ENCODE measurements at places on chromosomes 4 and X. TPM values are rescaled to one million over a fixed set of nuclear protein-coding genes. Genes with fewer than 3 reads are reported as not detected.

Gene UCP1
- not detected for total RNA-seq

- no peaks in the 10 kb centered on the region for H3K36me3 ChIP-seq
- H3K27me3 ChIP-seq, result no peaks in the 10 kb centered on the region
- H3K4me3 ChIP-seq, result no peak overlapping the region
- no peak for DNase-seq
Measured at GRCh38 chrX:144601010-144601409, 646.3 kb upstream of the SPANXN1 start.

- no peaks in the 10 kb centered on the region for H3K4me1 ChIP-seq
- no peak for DNase-seq
- peaks cover 5% of the 10 kb centered on the region for H3K27me3 ChIP-seq
- no peak overlapping the region for H3K4me3 ChIP-seq
Measured at GRCh38 chr4:6392407-6392806, 80.0 kb downstream of the PPP2R2C start.

- H3K36me3 ChIP-seq, result no peaks in the 10 kb centered on the region
- no peak overlapping the region for H3K4me3 ChIP-seq
- no peak for DNase-seq
- H3K27me3 ChIP-seq, result no peaks in the 10 kb centered on the region
Measured at GRCh38 chr4:134343081-134343480, 141.5 kb upstream of the PABPC4L start.

DNA sequence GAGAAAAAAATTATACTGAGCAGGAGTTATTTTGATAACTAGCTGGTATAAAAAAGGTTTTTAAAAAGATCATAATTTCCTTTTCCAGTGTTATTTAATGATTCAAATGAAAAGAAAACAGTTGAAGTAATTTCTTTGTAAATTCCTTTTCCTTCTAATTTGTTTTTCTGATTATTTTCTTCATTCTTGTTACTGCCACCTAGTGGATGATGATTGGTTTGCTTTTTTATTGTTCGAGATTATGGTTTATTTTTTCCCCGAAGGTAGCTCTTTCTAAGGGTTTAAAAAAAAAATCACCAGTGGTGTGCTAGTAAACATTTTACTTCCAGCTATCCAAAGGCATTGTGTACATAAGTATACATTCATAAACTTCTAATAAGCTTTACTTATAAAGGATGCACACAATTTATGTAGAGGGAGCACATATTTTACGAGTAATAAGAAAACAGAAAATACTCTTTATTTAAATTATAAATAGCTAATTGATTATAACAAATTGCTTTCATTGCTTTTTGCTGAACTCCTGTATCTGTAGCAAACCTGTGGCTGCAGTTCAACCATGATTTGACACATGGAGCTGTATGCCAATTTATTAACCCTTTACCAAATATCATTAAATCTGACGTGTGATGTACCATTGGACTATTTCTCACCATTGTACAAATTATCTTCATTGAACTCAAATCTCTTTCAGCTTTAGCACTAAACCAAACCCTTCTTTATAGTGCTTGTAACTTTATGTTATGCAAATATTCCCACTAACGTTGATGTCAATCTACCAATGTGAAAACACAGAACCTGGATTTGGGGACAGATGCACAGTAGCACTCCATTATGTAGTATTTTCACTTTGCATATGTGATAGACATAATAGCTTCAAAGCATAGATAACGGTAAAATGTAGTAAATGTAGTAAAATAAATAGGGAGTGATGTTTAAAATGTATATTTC is 97.8 kb upstream of the ANK2 start:
- H3K4me3 ChIP-seq, result no peak overlapping the region
- H3K27me3 ChIP-seq, result peaks cover 11% of the 10 kb centered on the region
- DNase-seq, result no peak
- no peaks in the 10 kb centered on the region for H3K4me1 ChIP-seq
- no peaks in the 10 kb centered on the region for H3K36me3 ChIP-seq
- no peak overlapping the region for H3K27ac ChIP-seq

Gene MID1
- total RNA-seq, result 0.27 TPM

- H3K4me1 ChIP-seq, result peaks cover 5% of the 10 kb centered on the region
- no peak overlapping the region for H3K4me3 ChIP-seq
- DNase-seq, result peak; percentile 21
- no peaks in the 10 kb centered on the region for H3K27me3 ChIP-seq
Measured at GRCh38 chrX:119726900-119727555, 31.4 kb upstream of the SOWAHD start.

Gene PALLD
- 9.4 TPM for total RNA-seq

DNA sequence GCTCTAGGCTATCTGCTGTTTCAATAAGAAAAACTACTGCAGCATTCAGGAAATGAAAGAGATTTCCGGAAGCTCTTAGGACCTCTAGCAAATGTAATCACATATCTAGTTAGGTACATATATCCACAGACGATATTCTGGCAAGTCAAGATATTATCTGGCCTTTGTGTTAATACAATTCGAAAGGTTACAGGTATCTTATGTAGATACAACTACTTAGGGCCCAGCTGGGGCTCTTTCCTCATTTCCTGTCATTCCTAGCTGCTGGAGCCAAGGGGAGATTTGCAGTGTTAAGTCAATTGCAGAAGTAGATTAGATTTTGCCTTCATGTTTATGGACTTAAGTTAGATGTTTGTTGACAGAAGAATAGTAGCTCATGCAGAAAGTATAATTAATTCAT is 299.5 kb downstream of the ARHGAP24 start:
- no peaks in the 10 kb centered on the region for H3K4me1 ChIP-seq
- H3K36me3 ChIP-seq, result no peaks in the 10 kb centered on the region
- no peaks in the 10 kb centered on the region for H3K27me3 ChIP-seq
- H3K27ac ChIP-seq, result no peak overlapping the region
- DNase-seq, result no peak

- no peaks in the 10 kb centered on the region for H3K36me3 ChIP-seq
- peak; percentile 12 for DNase-seq
- peaks cover 31% of the 10 kb centered on the region for H3K4me1 ChIP-seq
Measured at GRCh38 chr4:10734697-10735096, 50.1 kb upstream of the CLNK start.

DNA sequence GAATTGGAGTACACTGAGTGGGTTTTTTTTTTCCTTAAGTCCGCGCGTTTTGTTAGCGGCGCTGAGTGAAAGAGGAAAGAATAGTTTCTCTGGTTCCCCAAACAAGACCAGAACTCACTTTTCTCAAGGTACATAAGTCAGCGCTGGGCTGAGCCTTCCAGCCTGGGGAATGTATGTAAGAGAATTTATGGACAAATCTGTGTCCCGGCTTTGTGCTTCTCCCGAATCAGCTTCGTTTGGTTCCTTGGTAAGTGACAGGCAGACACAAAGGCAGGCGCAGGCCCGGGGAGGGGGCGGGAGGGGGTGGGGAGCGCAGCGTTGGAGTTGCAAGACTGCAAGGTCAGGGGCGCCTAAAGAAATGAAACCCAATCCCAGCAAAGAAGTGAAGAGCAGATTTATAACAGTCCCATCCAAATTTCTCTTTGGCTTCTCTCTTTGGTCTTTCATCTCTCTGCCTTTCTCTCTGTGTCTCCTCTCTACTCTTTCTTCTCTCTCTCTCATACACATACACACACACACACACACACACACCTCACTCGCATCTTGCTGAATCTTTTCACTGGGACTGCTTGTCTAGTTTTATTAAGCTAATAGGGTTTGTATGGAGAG is 981 bp downstream of the TET2 start:
- H3K27me3 ChIP-seq, result no peaks in the 10 kb centered on the region
- peak overlapping the region; percentile 99 for H3K27ac ChIP-seq
- peaks cover 35% of the 10 kb centered on the region for H3K4me1 ChIP-seq
- peaks cover 11% of the 10 kb centered on the region for H3K36me3 ChIP-seq
- peak; percentile 56 for DNase-seq

GRCh38 chrX:71366674-71367256 is 608 bp downstream of the TAF1 start:
- H3K27me3 ChIP-seq, result no peaks in the 10 kb centered on the region
- H3K4me1 ChIP-seq, result peaks cover 24% of the 10 kb centered on the region

Gene RBM47
- total RNA-seq, result 2.6 TPM

Gene FRAS1
- not detected for total RNA-seq

Gene SATL1
- total RNA-seq, result not detected
